H1 (cell line): ENCODE measurements at places on chromosomes 2 and 18. TPM values are rescaled to one million over a fixed set of nuclear protein-coding genes. Genes with fewer than 3 reads are reported as not detected.

EVX2 gene
- total RNA-seq = not detected in 2 replicates

SNORC gene
- 1.6 and 2.1 TPM in 2 replicates for total RNA-seq

CPO gene
- 1.3 and 1.9 TPM in 2 replicates for total RNA-seq

SPOPL gene
- 13.0 and 14.5 TPM in 2 replicates for total RNA-seq

DCAF17 gene
- total RNA-seq = 26.1 and 30.0 TPM in 2 replicates

CYP27A1 gene
- total RNA-seq = 3.9 and 5.4 TPM in 2 replicates

MYO7B gene
- total RNA-seq = not detected in 2 replicates

CTNNA2 gene
- 9.0 and 10.8 TPM in 2 replicates for total RNA-seq

NRBP1 gene
- 115 TPM in 2 replicates for total RNA-seq

TNFAIP6 gene
- 1.1 and 2.0 TPM in 2 replicates for total RNA-seq

ZNF521 gene
- 15.8 and 16.8 TPM in 2 replicates for total RNA-seq

PPP1R1C gene
- total RNA-seq = 2.5 and 5.3 TPM in 2 replicates

NTSR2 gene
- not detected in 2 replicates for total RNA-seq

NPAS2 gene
- 0.65 and 1.8 TPM in 2 replicates for total RNA-seq

IKZF2 gene
- total RNA-seq = 4.4 and 5.8 TPM in 2 replicates

SRD5A2 gene
- not detected in 2 replicates for total RNA-seq

REG1A gene
- total RNA-seq = not detected in 2 replicates

LRATD1 gene
- total RNA-seq = 2.3 and 2.4 TPM in 2 replicates

STAMBP gene
- 49.7 and 50.5 TPM in 2 replicates for total RNA-seq

MPP4 gene
- 0.15 TPM in 1 of 2 replicates, not detected in the other for total RNA-seq

ARHGEF4 gene
- 13.3 and 14.6 TPM in 2 replicates for total RNA-seq

SLC30A3 gene
- 15.2 and 16.1 TPM in 2 replicates for total RNA-seq

PAX8 gene
- total RNA-seq = not detected in 2 replicates

MERTK gene
- total RNA-seq = 6.1 and 7.0 TPM in 2 replicates

BOLL gene
- not detected in 2 replicates for total RNA-seq

PROKR1 gene
- total RNA-seq = 3.9 and 4.0 TPM in 2 replicates

RPL37A gene
- 3,180 and 3,341 TPM in 2 replicates for total RNA-seq

TLX2 gene
- 0.15 and 0.17 TPM in 2 replicates for total RNA-seq

DSC1 gene
- total RNA-seq = not detected in 2 replicates

MC4R gene
- not detected in 2 replicates for total RNA-seq

PSTPIP2 gene
- 2.4 and 2.7 TPM in 2 replicates for total RNA-seq

LCT gene
- total RNA-seq = 0.06 and 0.11 TPM in 2 replicates

TRIM43 gene
- total RNA-seq = not detected in 2 replicates

DLX2 gene
- total RNA-seq = 0.13 and 0.45 TPM in 2 replicates

MC5R gene
- total RNA-seq = 0.31 and 0.37 TPM in 2 replicates

ASAP2 gene
- 16.6 and 18.7 TPM in 2 replicates for total RNA-seq

SERPINB4 gene
- 0.32 and 0.96 TPM in 2 replicates for total RNA-seq

ST6GAL2 gene
- total RNA-seq = 16.2 and 17.5 TPM in 2 replicates

TRIM54 gene
- 3.9 and 4.2 TPM in 2 replicates for total RNA-seq
